ENCODE measurements at places on chromosomes 3 and 15.

DNA sequence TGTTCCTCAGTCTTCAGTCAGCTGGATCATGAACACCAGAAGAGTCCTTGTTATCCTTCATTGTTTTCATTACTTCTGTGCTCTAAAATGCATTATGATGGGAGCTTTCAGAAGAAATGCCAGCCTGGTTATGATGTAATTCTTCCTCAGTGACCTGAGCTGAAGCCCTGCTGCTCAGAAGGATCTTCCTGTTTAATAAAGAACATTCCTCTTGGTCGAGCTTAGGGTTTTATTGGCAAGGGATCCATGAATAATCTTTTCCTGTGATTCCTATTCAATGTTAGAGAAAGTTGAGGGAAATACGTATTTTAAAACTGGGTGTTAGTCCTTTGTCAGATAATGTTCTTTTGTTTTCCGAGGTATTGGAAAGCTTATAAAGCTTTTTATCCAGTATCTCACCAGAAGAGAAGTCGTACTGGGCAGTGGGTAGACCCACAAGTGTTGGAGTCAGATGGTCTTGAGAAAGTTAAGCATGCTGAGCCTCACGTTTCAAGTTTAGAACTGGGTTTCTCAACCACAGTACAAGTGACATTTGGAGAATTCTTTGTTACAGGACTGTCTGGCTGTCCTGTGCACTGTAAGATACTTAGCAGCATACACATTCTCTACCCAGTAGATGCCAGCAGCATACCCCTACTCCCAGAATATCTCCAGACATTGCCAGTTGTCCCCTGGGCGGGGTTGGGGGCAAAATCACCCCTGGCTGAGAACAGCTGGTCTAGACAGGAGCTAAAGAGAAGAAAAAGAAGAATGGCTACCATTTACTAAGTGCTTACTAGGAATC, 212.3 kb upstream of the BHLHE40 start:
- no peak for DNase-seq

DNA sequence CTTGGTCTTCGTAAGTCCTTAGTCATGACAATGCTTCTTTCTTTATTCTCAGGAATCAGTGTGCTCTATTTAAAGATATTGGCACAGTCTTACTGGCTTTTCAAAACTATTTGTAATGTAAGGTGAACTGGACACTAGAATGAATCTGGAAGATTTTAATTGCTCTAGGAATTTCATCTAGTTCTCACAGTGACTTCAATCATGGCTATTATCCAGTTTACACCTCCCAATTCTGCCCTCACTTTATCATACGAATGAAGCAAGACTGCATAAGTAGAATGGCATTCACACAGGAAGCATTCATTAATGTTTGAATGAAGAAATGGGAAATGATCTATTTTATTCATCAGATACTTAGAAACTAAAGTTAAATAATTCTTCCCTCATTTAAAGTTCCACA, 26.7 kb upstream of the DRD3 start:
- DNase-seq = no peak

DNA sequence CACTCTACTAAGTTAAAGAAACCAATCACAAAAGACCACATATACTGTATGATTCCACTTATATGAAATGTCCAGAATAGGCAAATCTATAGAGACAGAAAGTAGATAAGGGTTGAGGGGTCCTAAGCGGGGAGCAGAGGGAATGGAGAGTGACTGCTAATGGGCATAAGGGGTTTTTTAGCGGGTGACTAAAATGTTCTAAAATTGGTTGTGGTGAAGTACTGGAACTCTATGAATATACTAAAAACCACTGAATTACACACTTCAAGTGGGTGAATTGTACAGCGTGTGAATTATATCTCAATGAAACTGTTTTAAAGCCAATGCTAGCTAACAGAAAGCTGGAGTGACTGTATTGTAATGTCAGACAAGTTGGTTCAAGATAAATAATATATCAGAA, 33.3 kb downstream of the KPNA1 start:
- DNase-seq = no peak

DNA sequence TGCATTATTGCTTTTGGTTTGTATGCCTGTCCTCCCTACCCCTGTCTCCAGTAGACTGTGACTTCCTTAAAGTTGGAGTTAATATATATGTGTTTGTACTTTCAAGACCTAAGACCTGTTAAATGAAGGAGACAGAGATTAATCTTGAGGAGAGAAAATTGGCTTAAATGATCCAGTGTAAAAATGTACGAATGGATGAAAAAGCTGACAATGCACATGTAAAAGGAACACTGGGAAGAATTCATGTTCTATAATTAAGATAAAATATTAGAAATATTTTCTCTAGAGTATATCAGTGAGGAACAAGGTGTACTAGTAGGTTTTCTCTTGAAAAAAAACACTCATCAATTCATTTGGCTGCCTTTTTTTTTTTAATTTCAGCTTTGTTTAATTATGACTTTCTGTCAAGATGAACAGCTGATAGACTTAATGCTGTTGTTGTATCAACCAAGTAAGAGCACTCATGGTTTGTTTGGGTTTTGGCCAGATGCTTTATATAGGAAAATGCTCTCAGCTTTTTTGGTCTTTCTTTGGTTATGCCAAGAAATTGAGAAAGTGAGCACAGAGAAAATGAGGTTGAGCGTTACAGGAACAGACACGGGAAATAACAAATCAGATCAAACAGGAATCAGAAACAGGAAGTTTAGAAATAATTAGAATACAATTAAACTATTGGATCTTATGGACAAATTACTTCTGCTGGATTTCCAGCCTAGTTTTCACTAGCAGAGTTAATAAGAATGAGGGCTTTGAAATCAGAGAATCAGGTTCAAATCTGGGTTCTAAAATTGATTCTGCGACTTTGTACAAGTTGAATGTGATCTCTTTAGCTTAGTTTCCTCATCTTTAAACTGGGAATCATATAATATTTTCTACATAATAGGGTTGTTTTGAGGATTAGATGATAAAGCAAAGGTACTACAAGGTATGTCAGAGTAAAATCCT, 38.3 kb upstream of the AADAC start:
- no peak for DNase-seq

Measured in left renal pelvis (tissue), 4 donors.